ENCODE measurements at places on chromosomes 1 and 21. TPM values are rescaled to one million over a fixed set of nuclear protein-coding genes. Genes with fewer than 3 reads are reported as not detected.
A peak's percentile ranks its signal among the peaks of the same experiment; 100 is the strongest.

MED8 gene
- 14.5 TPM for total RNA-seq

GRIK1 gene
- total RNA-seq = not detected

FNDC5 gene
- total RNA-seq = not detected

UMODL1 gene
- total RNA-seq = not detected

ZBED6 gene
- total RNA-seq = 24.1 TPM

DNA sequence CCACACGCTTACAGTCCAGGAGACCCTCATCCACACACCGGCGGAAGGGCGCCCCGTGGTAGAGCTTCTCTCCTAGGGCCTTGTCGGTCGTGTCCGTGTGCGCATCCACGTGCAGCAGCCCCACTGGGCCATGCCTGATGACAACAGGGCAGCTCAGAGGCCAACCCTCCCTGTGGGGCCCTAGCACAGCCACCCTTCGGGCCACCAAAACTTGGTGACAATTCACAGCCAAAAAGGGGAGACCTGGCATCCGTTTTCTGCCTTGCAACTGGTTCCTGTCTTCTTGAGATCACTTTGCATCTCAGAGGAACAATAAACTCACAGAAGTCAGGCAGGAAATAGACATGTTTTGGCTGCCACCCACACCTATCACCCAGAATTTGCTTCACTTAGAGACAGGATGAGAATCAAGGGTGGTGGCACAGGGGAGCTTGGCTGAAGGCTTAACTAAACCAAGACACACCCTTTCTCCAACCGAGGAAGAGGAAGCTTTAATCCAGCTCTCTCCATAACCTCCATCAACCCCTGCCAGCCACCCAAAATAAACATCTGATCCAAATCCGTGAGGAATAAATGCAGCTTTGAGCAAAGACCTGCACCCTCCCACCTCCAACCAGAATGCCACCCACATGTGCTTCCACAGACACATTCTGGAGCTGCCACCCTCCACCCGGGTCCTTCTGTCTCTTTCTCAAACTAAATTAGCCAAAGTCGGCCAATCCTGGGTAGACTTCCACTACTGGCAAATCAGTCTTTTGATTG, 5.7 kb downstream of the AGMAT start:
- peak; percentile 78 for DNase-seq

DNA sequence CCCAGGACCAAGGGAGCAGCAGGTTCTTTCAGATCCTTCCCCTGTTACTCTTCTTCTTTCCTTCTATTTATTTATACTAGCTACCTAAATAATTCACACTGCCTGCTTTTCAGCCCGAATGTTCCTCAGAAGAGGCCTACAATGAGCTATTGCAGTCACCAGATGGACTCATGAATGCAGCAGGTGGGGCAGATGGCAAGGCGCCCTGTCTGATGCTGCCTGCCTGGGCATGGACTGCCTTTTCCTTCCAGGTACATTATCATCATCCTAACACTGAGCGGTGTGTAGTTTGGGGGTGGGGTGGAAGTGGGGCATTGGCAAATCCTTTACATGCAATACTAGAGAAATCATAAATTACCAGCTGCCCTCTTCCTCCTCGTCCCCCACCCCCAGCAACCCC, 17.6 kb downstream of the ESRRG start:
- DNase-seq = no peak

- DNase-seq = no peak
Measured at GRCh38 chr1:221039616-221040015, 160.4 kb downstream of the HLX start.

- peak; percentile 72 for DNase-seq
Measured at GRCh38 chr21:45439161-45439872, 34.4 kb downstream of the COL18A1 start.

DNA sequence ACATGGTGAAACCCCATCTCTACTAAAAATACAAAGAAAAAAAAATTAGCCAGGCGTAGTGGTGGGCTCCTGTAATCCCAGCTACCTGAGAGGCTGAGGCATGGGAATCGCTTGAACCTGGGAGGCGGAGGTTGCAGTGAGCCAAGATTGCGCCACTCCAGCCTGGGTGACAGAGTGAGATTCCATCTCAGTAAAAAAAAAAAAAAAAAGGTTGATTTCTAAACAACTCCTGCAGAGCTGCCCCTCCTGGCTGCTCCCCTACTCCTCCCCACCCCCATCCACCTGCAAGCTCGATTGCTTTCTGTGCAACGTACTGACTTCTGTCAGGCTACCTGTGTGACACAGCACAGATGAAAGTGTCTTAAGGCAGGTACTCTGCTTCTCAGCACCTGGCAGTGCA, 13.3 kb downstream of the ETV3L start:
- no peak for DNase-seq

Measured in naive thymus-derived CD4-positive, alpha-beta T cell (primary cell).